ENCODE measurements at places on chromosomes 5 and 9.
A peak's percentile ranks its signal among the peaks of the same experiment; 100 is the strongest.

- DNase-seq: no peak
These were observed 223.1 kb upstream of the NFIL3 start for GRCh38 chr9:91646702-91647101.

DNA sequence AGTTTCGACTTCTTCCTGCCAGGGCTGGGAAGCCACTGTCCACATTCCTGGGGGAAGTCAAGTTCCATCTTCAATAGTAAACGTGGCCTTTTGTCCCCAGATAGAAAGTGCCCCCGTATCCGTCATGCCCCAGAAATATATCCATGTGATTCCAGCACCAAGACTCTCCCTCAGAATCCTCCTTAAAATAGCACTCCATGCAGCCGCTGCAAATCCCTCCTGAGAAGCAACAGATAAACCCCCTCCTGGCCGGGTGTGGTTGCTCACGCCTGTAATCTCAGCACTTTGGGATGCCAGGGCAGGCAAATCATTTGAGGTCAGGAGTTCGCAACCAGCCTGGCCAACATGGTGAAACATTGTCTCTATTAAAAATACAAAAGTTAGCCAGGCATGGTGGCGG is 126.1 kb downstream of the OLFM1 start:
- DNase-seq: no peak

- DNase-seq: peak; percentile 22
These were observed 1259.0 kb upstream of the C9orf72 start for GRCh38 chr9:28832168-28832770.

- no peak for DNase-seq
These were observed 103.2 kb upstream of the IL7R start for GRCh38 chr5:35753500-35753899.

- DNase-seq: no peak
These were observed 230.5 kb downstream of the ATPSCKMT start for GRCh38 chr5:10019236-10019635.

- no peak for DNase-seq
These were observed 38.4 kb downstream of the BNC2 start for GRCh38 chr9:16832101-16832500.

- no peak for DNase-seq
These were observed 598.8 kb upstream of the ADAMTS16 start for GRCh38 chr5:4541334-4541733.

- peak; percentile 52 for DNase-seq
These were observed 683 bp downstream of the DBN1 start for GRCh38 chr5:177472460-177473442.

GRCh38 chr9:385818-386398 is 171.2 kb downstream of the DOCK8 start:
- peak; percentile 35 for DNase-seq

DNA sequence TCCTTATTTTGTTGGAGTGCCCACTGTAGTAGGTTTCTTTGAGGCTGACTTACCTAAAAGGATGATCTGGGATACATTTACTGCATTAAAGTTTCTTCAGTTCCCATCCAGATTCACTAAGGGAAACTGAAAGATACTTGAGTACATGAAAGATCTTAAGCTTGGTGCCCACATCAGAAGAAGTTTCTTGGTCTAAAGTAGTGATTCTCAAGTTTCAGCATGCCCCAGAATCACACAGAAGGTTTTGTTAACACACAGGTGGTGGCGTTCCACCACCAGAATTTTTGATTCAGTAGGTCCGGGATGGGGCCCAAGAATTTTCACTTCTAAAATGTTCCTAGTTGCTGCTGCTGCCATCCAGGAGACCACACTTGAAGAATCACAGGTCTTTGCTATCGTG is 171.0 kb downstream of the ZNF462 start:
- DNase-seq: no peak

GRCh38 chr9:72978744-72979143 is 25.9 kb upstream of the ALDH1A1 start:
- DNase-seq: peak; percentile 32

DNA sequence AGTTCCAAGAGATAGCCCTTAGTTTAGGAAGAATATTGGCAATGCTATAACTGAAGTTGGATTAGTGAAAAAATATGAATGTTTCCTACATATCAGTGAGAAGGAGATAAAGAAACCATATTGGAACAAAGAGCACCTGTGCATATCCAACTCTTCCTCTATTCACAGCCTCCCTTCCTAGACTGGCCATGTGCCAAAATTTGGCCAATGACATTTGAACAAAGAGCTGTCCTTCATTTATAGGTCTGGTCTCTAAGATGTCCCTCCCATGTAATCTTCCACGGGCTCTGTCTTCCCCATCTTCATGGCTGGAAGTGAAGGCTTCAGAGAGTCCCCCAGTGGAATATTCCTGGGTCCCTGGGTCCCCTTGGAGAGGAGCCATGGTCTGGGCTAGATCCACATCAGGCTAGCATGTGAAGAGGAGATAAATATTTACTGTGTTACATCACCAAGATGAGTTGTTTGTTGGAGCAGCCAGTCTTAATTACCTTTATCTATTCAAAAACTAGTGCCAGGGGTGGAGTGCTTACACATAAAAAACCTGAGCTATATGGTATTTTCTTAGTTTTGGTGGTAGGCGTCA is 190.0 kb upstream of the S1PR3 start:
- no peak for DNase-seq

DNA sequence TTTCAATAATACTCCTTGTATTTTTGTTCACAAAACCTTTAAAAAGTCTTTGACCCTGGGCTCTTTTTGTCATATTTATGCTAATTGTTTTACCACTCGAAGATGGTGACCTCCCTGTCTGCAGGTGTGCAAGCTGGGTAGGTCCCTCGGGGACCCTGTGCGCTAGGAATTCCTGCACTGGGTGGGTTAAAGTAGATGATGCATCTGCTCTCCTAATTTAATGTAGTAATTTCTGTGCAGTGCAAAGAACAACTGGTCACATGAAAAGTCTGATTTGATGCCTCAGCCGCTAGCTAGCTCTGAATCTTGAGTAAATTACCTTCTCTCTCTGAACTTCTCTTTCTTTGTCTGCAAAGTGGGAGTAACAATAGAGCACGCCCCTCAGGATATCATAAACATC is 139.1 kb upstream of the OTULINL start:
- DNase-seq: no peak

- DNase-seq: no peak
These were observed 721.4 kb upstream of the MEF2C start for GRCh38 chr5:89604342-89604741.

DNA sequence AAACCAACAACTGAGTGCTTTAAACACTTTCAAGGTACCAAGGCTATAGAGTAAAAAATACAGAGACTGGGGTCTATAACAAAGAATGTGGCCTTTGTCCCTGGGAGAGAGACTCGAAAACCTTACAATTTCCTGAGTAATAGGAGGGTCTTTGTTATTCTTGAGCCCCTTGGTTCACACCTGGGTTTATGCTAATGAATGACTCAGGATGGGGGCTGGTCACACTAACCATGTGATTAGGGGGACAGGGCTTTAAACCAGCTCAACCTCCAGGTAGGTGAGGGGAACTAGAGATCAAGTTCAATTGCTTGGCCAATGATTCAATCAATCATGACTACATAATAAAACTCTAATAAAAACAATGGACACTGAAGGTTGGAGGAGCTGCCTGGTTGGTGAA is 50.2 kb downstream of the PLPP1 start:
- no peak for DNase-seq

- DNase-seq: no peak
These were observed 16.7 kb downstream of the ABO start for GRCh38 chr9:133258061-133259015.

DNA sequence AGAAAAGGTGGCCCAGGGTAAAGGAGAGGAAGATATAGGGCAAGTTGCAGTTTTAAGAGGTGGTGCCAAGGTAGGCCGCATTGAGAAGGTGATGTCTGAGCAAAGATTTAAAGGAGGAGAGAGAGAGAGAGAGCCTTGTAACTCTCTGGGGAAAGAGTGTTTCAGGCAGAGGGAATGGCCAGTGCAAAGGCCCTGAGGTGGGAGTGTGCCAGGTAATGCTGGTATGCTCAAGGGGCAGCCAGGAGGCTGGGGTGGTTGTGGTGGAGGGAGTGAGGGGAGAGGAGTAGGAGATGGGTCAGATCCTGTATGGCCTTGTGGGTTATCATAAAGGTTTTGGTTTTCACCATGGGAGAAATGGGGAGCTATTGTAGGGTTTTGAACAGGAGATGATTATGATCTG is 9.9 kb downstream of the MCCC2 start:
- DNase-seq: no peak

DNA sequence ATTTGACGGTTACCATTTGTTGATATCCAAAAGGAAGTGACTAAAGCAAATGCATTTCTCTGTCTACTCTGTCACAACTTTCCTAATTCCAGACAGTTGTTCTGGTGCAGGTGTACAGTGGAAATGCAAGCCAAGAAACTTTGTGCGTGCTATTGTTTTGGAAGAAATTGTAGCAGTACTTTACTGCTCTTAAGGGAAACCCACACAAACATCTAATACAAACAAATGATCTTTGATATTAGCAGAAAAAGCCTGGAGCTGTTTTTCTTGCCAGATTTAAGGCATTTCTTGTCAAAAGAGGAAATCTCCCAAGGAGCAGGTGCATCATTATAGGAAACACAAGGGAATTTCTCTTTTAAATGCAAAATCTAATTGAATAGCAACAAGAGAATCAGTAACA is 2.0 kb downstream of the SNCAIP start:
- DNase-seq: no peak

DNA sequence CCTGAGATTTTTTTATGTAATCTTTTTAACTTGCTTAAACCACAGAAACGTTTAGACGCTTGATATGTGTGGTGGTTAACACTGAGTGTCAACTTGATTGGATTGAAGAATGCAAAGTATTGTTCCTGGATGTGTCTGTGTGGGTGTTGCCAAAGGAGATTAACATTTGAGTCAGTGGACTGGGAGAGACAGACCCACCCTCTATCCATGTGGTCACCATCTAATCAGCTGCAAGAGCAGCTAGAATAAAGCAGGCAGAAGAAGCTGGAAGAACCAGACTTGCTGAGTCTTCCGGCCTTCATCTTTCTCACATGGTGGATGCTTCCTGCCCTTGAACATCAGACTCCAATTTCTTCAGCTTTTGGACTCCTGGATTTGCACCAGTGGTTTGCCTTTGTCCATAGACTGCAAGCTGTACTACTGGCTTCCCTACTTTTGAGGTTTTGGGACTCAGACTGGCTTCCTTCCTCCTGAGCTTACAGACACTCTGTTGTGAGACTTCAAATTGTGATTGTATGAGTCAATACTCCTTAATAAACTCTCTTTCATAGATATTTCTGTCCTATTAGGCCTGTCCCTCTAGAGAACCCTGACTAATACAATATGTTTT is 816.0 kb upstream of the CDH9 start:
- DNase-seq: peak; percentile 18

- no peak for DNase-seq
These were observed 108.5 kb upstream of the TXNDC8 start for GRCh38 chr9:110446171-110446570.

DNA sequence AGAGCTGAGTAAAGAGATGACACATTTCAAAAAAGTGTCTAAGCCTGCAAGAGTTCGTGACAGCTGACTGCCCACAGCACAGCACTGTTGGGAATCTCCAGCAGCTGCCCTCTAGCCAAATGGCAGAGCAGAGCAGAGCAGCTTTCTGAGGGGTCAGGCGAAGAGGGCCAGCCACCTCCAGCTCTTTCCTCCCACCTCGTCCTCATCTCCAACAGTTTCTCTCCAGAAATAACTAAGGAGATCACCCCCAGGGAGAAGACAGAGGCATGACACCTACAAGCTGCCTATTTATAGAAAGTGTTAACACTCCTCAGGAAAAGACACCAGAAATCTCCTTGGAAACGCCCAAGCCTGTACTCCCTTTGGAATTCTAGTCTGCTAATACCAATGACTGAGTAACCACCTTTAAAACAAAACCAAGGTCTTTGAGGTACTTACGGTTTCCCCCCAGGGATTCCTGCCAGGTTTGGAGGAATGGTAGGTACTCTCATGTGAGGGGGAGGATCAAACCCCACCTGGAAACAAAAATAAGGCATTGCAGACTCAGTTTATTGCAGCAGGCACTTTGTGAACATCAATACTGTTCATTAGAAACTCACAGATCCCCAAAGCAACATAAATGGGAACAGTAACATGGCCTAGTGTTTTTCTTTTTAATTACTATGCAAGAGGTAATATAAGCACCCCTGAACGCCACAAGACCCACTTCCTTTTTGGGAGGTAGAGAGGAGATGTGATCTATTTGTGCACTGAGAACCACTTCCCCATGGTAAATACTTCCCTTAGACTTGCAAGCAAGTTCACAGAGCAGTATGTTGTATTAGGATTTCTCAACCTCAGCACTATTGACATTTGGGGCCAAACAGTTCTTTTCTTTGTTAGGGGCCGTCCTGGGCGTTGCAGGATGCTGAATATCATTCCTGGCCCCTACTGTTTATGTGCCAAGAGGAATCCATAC is 79.3 kb downstream of the TLE1 start:
- peak; percentile 29 for DNase-seq

- no peak for DNase-seq
These were observed 893.8 kb upstream of the ACO1 start for GRCh38 chr9:31490551-31491106.

DNA sequence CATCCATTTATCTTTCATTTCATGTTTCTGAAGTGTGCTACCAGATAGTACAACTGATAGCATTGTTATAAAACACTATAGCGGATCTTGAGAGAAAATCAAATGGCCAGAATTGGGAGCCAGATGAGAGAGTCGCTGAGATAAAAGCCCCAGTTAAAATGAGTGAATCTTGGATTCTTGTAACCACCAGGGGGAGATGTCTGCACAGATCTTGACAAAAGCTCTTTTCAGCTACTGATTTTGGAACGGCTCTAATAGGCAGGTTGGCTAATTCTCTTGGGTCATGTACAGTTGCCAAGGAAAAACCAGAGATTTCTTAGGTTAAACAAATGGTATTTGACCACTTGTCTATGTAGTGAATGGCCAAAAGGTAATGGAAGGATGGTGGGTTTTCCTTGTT is 21.7 kb downstream of the F2RL2 start:
- DNase-seq: peak; percentile 69

- no peak for DNase-seq
These were observed 2.9 kb downstream of the SEMA6A start for GRCh38 chr5:116571568-116572349.

GRCh38 chr5:143197260-143197656 is 206.2 kb downstream of the NR3C1 start:
- DNase-seq: peak; percentile 41

- no peak for DNase-seq
These were observed 127.0 kb downstream of the SAXO1 start for GRCh38 chr9:18905883-18906629.

DNA sequence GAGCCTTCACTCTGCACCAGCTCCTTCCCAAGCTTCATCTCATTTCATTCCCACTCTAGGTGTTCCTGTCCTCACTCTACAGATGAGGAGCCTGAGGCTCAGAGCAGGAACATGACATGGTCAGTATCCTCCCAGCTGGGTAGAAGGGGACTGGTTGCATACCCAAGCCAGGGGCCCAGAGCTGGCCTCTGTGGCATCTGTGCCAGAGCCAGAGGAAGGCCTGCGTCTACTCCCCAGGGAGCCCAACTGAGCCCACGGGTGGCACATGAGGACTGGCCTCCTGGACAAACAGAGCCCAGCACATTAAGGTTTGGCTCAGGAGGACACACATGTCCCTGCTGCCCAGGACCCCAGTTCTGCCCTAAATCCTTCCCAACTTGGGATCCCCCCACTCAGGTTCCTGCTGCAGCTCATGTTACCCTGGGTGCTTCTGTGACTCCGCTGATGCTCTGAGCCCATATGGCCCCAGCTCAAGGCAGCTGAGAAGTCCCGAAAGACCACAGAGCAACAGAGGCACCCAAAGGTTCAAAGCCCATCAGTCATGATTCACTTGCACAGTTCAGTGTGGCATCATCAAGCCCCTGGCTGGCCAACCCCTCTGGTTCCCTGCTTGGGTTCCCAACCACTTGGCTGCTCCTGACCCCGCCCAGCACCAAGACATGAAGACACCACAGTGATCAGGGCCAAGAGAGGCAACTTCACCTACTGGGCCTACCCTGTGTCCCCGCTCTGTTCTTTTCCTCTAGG is 8.5 kb upstream of the NEURL1B start:
- DNase-seq: no peak
